Omental fat pad (tissue), 4 donors: ENCODE measurements at places on chromosomes 1 and 21.

- no peak for DNase-seq
Observed at GRCh38 chr1:230047114-230047865, 19.7 kb upstream of the GALNT2 start.

- DNase-seq = no peak
Observed at GRCh38 chr1:116508085-116508983, 62.5 kb downstream of the CD58 start.

- DNase-seq = no peak
Observed at GRCh38 chr1:81192647-81193642, 607.8 kb upstream of the ADGRL2 start.

DNA sequence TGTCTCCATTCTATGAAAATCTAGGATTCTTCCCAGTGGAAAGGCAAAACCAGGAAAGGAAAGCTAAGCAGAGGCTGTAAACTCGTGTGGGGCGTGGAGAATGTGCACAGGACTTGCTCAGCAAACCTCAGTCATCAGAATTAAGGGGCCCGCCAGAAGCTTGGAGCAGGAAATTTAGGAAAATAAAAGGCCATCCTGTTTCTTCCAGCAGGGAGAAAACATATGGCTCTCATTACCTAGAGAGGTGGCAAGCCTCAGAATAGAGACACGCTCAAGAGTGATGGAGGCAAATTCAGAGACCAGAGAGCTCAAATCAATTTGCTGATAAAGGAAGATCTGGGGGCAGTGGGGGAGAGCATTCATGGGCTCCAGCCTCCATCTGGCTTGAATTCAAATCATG, 151.9 kb upstream of the KLHDC7A start:
- no peak for DNase-seq

- DNase-seq = no peak
Observed at GRCh38 chr1:111961016-111961415, 28.5 kb downstream of the KCND3 start.

- DNase-seq = no peak
Observed at GRCh38 chr1:19262047-19262446, 10.4 kb downstream of the MRTO4 start.

GRCh38 chr1:216535059-216535458, 111.8 kb upstream of the USH2A start:
- no peak for DNase-seq

DNA sequence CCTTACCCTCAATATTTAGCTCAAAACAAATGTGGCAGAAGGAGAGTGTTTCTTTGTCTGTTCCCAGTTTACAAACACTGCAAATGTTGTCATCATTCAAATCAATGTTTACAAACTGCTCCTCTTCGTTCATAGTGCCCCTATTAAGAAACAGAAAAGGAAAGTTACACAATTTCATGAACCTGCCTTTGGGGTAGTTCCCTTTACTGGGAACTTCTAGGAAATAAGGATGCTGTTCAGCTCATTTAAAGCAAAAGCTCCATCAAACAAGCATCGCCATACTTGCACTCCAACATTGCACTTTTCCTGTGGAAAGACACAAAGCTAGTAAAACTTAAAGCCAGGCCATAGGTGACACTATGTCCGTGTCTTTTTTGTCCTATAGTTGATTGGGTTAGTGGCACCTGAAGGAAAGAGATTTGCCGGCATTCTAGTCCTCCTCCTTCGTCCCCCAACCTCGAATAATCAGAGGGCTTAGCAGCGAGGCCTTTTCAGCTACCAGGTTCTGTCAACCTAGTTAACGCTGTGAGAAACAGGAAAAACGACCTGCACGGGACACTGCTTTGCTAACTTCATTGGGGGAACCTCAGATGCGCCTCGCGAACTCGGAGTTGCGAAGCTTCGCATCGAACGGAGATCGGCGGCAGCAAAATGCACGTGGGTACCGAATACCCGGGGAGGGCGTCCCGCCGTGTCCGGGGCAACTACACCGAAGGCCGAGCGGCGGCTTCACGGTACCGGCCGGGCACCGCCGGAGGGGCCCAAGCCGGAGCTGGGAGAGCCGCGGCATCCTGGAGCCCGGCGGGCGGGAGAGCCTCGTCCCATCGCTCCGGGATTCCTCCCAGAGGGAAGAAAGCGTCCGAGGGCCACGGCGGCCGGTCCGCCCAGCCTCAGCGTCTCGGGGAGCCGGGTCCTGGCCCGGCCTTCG, 706 bp downstream of the C21orf91 start:
- no peak for DNase-seq

DNA sequence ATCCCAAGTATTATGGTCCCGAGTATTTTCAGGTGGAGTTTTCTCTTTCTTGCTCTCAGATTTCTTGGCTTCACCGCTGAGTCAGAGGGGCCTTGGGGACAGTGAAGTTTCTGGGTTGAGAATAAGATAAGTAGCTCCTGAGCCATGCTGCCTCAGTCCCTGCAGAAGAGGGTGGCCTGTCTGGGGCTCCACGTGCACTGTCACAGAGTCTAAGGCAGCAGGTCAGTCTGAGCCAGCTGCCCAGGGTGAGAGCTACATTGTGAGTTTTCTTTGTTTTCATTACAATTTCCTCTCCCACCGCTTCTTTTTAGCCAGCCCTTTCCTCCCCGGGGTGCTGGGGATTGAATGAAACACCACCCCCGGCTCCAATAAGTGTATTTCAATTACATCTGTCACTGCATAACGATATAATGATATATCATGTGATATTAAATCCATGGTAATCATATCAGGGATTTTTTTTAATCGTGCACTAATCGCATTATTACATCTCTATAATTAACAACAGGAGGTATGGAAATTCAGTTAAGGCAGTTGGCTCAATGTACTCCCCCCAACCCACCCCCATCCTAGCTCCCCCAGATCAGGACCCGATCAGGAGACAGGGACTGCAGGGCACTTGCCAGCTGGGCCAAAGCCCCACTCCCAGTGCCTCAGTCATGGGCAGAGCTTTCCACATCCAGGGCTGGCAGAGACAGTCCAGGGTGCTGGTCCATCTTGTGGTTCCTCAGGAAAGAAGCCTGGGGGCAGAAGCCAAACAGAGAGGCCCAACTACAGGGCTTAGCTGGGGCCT, 43.7 kb downstream of the DMAP1 start:
- DNase-seq = no peak

GRCh38 chr1:59698386-59698785, 116.4 kb upstream of the HOOK1 start:
- no peak for DNase-seq

DNA sequence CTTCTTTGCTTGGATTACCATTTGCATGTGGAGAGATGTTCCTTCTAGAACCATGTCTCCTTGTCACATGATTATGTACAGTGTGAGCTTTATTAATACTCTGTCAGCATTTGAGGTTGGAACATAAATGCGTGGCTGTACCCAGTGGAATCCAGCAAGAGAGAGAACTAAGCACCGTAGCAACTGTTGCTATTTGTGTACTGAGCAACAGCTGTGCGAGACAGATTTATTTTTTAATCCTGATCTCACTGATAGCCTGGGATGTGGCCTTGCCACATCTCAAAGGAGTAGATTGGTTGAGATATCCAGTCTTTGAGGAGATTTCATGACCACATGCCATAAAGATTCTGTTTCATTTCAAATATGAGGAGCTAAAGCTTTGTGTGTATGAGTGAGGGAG, 43.4 kb downstream of the KIF1B start:
- DNase-seq = no peak

GRCh38 chr21:32597205-32597604, 11.9 kb upstream of the TCP10L start:
- no peak for DNase-seq

GRCh38 chr1:205972081-205972480, 28.8 kb upstream of the SLC26A9 start:
- no peak for DNase-seq

GRCh38 chr1:102853136-102853535, 255.2 kb downstream of the COL11A1 start:
- no peak for DNase-seq

DNA sequence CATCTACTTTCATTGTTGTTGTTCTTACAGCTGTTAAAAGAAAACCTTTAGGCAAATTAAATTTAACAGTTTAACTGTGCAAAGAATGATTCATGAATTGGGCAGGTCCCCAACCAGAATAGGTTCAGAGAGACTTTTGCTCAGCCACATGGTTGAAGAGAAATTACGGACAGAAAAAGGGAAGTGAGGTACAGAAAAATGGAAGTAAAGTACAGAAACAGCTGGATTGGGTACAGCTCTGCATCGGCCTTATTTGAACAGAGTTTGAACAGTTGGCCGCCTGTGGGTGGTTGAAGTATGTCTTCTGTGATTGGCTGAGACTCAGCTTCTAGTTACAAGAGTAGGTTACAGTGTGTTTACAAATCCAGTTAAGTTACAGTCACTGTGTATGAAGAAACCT, 210.1 kb downstream of the FGGY start:
- no peak for DNase-seq

- DNase-seq = no peak
Observed at GRCh38 chr1:28371010-28371377, 1.5 kb downstream of the PHACTR4 start.

- DNase-seq = no peak
Observed at GRCh38 chr1:242178924-242179708, 180.2 kb upstream of the MAP1LC3C start.

DNA sequence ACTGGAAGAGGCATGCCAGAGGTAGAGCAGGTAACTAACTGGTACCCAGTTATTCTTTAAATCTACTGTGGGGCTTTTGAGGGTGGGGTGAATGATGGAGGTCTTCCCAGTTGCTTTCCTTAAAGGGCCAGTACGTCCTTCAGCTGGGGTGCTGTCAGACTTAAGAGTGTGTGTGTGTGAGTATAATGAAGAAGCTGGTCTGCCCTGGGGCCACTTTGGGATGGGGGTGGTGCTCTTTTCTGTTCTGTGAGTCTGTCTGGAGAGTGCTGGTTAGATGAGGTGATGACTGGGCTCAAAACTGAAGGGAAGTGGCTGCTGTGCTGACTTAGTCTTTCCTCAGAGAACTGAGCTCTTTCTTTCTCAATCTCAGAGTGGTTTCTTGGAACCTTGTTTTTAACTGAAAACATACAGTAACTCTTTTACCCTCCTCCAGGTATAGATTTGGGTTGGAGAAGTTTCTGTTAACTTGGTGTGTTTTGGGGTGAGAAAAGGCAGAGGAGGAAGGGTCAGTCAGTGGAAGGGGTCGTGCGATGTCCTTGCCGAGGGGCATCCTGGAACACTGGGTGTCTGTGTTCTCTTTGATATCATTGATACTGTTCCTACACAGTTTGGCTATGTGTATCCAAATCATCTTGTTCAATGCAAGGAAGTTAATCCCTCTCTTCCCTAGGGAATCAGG, 746 bp downstream of the MACF1 start:
- no peak for DNase-seq

- no peak for DNase-seq
Observed at GRCh38 chr1:44676484-44677200, 2.1 kb downstream of the ARMH1 start.

GRCh38 chr1:192167011-192167410, 8.7 kb downstream of the RGS18 start:
- no peak for DNase-seq

GRCh38 chr1:107946794-107947193, 18.2 kb downstream of the VAV3 start:
- no peak for DNase-seq

- no peak for DNase-seq
Observed at GRCh38 chr1:186059311-186059710, 315.7 kb downstream of the TPR start.

DNA sequence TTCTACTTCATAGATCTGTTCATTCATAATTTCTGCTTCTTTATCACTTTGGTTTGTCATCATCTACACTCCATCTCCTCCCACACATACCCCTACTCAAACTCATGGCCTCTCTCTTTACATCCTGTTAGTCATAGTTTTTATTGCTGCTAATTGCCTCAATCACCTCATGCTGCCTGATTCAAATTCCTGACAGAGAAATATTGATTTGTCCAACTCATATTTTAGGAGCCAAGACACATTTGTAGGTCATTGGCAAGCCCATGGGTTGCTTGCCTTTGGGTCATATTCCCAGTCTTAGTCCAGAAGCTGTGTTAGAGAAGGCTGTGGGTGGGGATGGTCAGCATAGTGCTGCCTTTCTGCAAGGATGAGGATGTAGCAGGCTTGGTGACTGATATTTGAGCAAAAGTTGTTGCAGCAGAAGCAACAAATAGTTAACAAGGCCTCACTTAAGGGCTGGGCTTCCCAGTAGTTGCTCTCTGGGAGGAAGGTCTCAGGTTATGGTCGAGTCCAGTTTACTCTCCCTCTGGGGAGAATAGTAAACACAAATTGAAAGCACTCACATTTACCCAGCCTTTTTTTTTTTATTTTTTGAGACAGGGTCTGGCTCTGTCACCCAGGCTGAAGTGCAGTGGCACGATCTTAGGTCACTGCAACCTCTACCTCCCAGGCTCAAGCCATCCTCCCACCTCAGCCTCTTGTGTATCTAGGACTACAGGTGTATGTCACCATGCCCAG, 22.4 kb upstream of the EPS15 start:
- DNase-seq = no peak

GRCh38 chr1:98331243-98331642, 330.3 kb upstream of the SNX7 start:
- no peak for DNase-seq

DNA sequence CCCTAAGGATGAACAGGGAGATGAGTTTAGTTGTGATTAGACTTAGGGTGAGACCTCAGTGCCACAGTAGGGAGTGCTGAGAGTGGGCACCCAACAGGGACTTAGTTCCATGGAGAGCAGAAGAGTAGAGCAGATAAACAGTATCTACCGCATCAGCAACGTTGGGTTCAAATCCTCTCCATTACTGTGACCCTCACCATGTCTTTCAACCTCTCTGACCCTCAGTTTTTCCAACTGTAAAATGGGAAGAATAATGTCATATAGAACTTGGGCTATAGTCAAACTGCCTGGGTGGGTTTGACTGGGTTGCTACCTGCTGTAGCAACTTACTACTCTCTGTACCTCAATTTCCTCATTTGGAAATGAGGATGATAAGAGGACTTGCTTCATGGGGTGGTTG, 6.7 kb upstream of the DISP3 start:
- no peak for DNase-seq
